ENCODE measurements at places on chromosomes 2 and 18. TPM values are rescaled to one million over a fixed set of nuclear protein-coding genes. Genes with fewer than 3 reads are reported as not detected.

GPR39 gene
- total RNA-seq = 0.51 TPM

TUBB8B gene
- total RNA-seq = 0.98 TPM

CPO gene
- not detected for total RNA-seq

LYG1 gene
- total RNA-seq = 0.49 TPM

VWA3B gene
- total RNA-seq = not detected

DNA sequence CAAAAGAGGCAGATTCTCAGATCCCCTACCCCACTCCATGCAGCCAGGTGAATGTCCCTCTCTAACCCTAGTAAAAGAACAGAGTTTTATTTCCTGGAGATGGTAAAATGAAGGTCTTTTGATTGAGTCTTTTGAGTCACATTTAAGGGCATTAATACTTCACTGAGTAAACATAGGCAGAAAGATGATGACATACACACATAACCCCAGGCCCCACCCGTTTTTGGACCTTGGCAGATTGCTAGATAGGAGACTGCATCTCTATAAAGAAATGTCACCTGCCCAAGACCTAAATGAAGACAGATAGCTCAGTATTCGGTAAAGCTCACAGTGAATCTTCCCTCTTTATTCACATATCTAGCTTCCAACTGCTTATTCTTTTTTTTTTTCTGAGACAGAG is 28.3 kb upstream of the PEX13 start:
- no peak for DNase-seq

- no peak for DNase-seq
Measured at GRCh38 chr2:62426154-62426912, 79.7 kb downstream of the TMEM17 start.

DNA sequence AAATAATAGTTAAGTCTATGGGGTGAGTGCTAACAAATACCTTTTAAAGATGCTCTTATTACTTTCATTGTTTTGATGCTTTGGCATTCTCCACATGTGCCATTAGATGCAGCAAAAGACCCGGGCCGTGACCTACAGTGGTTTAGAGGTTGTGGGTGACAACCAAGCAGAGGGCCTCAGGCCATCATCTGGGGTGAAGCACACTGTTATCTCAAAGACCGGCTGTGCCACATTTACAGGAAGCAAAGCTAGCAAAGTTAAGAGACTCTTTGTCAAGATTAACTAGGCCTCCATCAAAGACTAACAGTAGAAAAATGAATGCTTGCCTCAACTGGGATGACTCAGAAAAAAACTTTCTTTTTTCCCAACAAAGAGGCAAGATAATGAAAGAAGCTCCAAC is 695.3 kb downstream of the SATB2 start:
- no peak for DNase-seq

DNA sequence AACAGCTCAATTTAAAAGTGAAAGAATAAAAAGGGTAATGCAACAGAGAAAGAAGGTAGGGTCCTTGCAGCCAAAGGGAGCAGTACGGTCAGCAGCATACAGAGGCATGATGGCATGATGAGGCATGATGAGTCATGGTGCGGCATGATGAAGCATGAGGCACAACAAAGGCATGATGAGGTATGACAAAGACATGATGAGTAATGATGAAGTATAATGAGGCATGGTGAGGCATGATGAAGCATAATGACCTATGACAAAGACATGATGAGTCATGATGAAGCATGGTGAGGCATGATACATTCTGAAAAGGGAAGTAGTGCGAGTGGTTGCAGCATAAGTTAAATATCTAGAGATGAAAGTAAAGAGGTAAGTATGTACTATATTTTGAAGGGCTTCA is 673.2 kb downstream of the TMEM182 start:
- no peak for DNase-seq

DNA sequence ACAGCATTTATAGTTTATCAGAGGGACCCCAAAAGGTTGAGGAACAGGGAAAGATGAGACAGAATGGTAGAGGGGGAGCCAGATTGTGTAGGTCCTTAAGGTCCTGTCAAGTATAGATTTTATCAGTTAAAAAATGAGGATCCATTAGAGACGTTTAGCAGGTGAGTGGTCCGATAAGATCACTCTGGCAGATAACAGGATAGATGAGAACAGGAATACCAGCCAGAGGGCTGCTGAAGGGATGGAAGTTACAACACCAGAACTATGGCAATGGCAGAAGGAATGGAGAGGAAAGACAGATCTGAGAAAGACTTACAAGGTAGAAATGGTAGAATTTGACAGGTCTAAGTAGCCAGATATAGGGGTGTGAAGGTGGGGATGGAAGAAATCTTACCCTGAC is 141.7 kb downstream of the CDH20 start:
- no peak for DNase-seq

GRCh38 chr2:190180313-190181122 is 118.0 kb upstream of the MSTN start:
- peak; percentile 86 for DNase-seq

GRCh38 chr2:240162531-240162930 is 22.1 kb upstream of the OTOS start:
- no peak for DNase-seq

- no peak for DNase-seq
Measured at GRCh38 chr2:98483257-98483861, 38.7 kb downstream of the INPP4A start.

DNA sequence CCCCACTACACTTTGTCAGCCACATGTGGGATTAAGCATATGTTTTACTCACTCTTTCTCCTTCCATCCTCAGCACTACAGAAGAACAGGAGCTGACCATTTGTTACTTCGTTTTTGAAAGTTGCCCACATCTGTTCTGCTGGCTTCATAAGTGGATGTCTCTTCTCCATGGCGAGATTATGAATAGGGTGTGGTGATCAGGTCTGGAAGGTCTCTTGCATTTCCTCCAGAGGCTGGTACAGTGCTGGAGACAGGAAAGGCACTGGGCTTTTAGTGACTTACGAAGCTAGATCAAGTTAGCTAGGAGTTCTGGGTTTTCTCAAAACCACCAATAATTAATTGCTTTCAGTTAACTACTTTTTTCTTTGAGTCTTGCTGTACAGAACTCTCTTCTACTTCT is 136.5 kb downstream of the AQP4 start:
- DNase-seq = no peak

GRCh38 chr2:173578404-173579107 is 223.9 kb downstream of the CDCA7 start:
- no peak for DNase-seq

GRCh38 chr2:120760446-120761135 is 24.9 kb downstream of the GLI2 start:
- DNase-seq = no peak

GRCh38 chr2:63268946-63269345 is 218.3 kb downstream of the OTX1 start:
- DNase-seq = no peak

DNA sequence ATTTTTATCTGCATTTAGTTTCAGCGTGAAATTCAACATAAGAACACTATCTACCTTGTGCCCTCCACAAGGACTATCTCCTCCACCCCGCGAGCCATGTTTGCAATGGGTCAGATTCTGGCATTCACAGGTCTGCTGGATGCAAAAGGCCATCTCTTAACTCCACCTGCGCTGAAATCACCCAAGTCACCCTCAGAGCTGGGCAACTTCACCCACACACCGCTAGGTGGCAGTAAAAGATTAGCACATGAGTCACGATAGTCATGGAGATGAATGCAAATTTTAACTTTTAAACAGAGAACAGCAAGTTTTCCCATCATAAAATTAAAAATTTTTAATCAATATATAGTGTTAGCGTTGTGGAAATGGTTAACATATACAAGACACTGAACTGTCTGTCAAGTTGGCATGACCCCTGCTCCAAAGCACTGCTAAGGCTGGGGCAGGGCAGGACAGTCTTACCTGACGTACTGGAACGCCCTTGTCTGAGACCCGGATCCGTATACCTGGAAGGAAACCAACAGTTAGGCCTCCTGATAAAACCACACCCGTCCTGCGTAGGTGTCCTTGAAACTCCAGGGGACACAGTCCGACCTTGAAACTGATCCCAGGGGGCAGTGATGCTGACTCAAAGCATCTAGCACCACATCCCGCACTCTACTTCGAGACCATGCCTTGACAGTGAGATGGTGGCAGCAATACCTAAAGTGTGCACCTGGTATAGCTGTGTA is 89.6 kb downstream of the UXS1 start:
- peak; percentile 72 for DNase-seq

DNA sequence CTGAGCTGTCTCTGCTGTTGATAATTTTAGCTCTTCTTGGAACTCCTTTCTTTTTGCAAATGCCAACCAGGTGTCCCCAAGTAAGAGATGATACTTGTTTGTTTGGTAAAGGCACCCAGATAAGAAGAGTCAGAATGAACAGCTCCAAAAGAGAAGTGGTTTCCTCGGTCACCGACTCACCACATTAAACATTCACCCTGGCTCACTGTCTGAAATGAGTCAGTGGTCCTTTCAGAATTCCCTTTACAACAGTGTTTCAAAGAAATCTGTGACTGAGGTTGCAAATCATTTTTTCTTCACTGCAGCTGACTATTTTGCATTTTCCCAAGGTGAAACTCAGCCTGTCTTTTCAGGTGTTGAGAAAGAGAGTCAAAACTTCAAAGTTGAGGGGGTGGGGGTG is 16.2 kb upstream of the CXCR4 start:
- DNase-seq = no peak

DNA sequence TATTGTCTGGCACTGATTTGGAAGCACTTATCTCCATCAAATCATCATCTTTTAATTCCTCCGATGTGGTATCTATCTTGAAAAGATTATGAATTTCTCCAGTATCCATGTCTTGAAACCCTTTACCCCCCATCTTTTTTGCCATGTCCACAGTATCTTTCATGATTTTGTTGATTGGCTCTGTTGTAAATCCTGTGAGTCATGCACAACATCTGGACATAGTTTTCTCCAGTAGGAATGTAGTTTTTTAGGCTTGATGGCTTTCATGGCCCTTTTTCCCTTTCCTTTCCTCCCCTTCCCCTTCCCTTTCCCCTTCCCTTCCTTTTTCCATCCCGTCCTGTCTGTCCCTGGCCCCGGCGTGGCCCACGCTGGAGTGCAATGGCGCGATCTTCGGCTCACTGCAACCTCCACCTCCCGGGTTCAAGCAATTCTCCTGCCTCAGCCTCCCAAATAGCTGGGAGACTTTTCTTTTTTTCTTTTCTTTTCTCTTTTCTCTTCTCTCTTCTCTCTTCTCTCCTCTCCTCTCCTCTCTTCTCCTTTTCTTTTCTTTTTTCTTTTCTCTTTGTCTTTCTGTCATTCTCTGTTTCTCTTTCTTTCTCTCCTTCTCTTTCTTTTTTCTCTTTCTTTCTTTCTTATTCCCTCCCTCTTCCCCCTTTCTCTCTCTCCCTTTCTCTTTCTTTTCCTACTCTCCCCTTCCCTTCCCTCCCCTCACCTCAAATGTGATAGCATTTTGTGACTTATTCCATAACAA is 18.4 kb upstream of the ZNF638 start:
- DNase-seq = no peak

- DNase-seq = no peak
Measured at GRCh38 chr2:167784084-167784425, 463.3 kb downstream of the STK39 start.

- no peak for DNase-seq
Measured at GRCh38 chr18:43934781-43935471, 657.6 kb upstream of the SYT4 start.

DNA sequence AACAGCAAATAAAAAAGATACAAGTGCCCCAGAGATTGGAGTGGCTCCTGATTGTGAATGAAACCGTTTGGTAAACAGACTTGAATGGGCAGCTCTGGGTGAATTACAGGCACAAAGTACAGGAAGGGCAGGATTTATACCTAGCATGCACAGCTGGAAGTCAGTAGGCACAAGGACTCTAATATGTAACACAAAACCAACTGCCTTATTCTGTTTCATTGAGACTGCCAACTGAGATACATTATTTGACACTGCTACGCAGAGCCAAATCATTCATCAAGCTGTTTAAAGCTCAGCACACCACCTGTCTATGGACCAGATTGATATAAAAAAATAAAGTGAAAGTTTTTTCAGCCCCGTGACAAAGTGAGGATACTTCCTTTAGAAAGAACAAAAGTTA is 541.2 kb downstream of the NUP35 start:
- DNase-seq = no peak

DNA sequence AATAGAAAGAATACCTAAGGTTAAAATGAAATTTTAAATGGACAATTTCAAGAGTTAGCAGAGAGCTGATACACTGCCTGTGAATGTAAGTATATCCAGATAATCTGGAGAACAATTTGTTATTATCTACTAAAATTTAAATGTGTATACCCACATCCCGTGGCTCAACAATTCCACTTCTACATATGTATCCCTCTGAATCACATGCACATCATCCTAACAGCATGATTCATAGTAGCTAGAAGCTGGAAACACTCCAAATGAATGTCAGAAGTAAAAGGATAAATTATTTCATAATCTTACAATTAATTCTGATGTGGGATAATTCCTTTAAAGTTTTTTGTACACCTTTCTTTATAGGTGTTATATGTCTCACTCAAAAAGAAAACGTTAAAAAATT is 87.9 kb downstream of the CNTNAP5 start:
- no peak for DNase-seq

DNA sequence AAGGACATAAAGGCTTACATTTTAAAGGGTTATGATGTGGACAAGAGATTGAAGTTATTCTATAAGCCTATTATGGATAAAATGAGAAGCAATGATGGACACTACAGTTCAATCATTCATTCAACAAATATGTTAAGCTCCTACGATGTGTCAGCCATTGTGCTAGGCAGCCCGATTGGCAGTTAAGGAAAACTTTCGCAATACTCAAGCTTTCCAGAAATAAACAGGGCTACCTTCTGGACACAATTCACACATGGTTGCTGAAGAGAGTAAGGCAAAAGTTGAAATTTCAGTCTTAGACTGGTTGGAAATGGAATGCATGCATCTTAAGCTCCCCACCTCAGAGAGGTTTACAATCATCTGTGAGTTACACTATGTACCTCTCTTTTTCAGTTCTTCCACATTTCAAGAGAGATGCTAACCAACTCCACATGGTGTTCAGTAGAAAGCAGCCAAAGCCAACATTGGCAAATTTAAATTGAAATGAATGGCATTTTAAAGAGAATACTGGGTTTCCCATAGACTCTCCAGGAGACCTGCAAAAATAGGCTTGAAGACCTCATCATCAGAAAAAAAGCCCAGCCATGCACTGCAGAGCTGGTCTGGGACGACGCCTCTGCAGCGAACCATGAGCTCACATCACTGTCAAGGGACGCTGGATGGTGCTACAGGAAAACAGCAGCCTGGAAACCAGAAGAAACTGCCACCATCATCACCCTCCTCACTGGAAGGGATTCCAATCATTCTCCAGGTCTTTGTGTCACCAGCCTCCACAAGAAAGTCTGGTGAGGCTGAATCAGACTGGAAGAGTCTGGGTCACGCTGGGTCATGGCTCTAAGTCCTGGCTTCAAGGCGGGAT is 276.3 kb downstream of the AFF3 start:
- DNase-seq = no peak

GRCh38 chr18:37361335-37362157 is 204.1 kb downstream of the CELF4 start:
- DNase-seq = no peak

DNA sequence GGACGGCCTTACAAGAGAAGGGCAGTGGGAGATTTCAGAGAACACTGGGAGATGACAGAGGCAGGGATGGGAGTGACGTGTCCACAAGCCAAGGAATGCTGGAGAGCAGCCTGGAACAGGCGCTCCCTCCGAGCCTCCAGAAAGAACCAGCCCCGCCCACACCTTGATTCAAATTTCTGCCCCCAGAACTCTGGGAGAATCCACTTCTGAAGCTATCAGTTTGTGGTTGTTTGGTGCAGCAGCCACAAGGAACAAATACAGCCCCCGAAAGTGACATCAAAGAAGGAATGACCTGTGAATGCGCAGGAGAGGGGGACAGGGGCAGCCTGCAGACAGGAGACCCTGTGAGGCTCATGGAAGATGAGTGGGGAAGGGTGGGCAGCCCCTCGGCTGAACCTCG is 67.3 kb downstream of the TWIST2 start:
- no peak for DNase-seq

- peak; percentile 89 for DNase-seq
Measured at GRCh38 chr2:152425765-152426727, 91.1 kb downstream of the FMNL2 start.

All from HepG2 (cell line).